ENCODE measurements at places on chromosomes 2 and 18. TPM values are rescaled to one million over a fixed set of nuclear protein-coding genes. Genes with fewer than 3 reads are reported as not detected.

DNA sequence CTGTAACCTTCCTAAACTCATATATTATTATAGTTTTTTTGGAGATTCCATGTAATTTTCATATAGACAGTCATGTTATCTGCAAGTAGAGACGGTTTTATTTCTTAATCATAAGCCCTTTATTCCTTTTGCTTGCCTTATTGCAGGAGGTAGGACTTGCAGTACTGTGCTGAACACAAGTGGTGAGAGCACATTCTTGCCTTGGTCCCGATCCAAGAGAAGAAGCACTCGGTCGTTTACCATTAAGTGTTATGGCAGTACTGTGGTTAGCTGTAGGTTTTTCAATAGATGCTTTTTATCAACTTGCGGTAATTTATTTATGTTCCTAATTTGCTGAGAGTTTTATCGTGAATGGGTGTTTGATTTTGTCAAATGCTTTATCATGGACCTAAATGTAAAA lies 305.7 kb downstream of the DYSF start:
- no peaks in the 10 kb centered on the region for H3K36me3 ChIP-seq
- H3K4me3 ChIP-seq: no peak overlapping the region
- no peaks in the 10 kb centered on the region for H3K4me1 ChIP-seq
- H3K27me3 ChIP-seq: no peaks in the 10 kb centered on the region
- DNase-seq: no peak

Gene CRYBA2
- not detected for total RNA-seq

GRCh38 chr2:163345795-163346573 lies 389.8 kb downstream of the FIGN start:
- H3K27me3 ChIP-seq: no peaks in the 10 kb centered on the region
- H3K4me3 ChIP-seq: no peak overlapping the region
- no peaks in the 10 kb centered on the region for H3K36me3 ChIP-seq

- no peak for DNase-seq
- no peak overlapping the region for H3K4me3 ChIP-seq
- H3K4me1 ChIP-seq: no peaks in the 10 kb centered on the region
- no peaks in the 10 kb centered on the region for H3K27me3 ChIP-seq
- H3K27ac ChIP-seq: no peak overlapping the region
Measured at GRCh38 chr2:235468978-235469655, 24.7 kb upstream of the AGAP1 start.

Gene SH2D6
- total RNA-seq: not detected

Gene METTL4
- 18.8 TPM for total RNA-seq

Gene PNO1
- 11.1 TPM for total RNA-seq

DNA sequence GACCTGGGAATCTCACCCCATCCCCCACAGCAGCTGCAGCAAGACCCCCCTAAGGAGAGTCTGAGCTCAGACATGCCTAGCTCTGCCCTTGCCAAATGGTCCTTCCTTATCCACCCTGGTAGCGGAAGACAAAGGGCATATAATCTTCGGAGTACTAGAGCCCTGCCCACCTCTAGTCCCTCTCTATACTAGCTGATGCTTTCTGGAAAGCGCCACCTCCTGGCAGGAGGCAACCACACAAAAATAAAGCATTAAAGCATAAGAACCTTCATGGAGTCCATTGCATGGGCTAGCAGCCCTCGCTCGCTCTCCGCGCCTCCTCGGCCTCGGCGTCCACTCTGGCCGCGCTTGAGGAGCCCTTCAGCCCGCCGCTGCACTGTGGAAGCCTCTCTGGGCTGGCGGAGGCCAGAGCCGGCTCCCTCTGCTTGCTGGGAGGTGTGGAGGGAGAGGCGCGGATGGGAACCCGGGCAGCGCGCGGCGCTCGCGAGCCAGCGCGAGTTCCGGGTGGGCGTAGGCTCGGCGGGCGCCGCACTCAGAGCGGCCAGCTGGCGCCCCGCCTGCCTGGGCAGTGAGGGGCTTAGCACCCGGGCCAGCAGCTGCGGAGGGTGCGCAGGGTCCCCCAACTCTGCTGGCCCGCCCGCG lies 941.2 kb downstream of the SUCLG1 start:
- no peaks in the 10 kb centered on the region for H3K27me3 ChIP-seq
- no peak overlapping the region for H3K4me3 ChIP-seq
- H3K27ac ChIP-seq: no peak overlapping the region
- DNase-seq: no peak

Data from spleen (tissue), 13 donors.